ENCODE measurements at places on chromosomes 13 and 19. TPM values are rescaled to one million over a fixed set of nuclear protein-coding genes. Genes with fewer than 3 reads are reported as not detected.

TMEM91 gene
- total RNA-seq, result 8.3 TPM

KRTDAP gene
- total RNA-seq, result not detected

ZNF91 gene
- 48.0 TPM for total RNA-seq

SLC7A1 gene
- 63.5 TPM for total RNA-seq

PCSK4 gene
- total RNA-seq, result 0.52 TPM

GRCh38 chr19:6066661-6067646 lies 43.3 kb downstream of the RFX2 start:
- DNase-seq, result peak; percentile 98

GRCh38 chr19:18173054-18173571 lies 500 bp upstream of the IFI30 start:
- peak; percentile 94 for DNase-seq

DNA sequence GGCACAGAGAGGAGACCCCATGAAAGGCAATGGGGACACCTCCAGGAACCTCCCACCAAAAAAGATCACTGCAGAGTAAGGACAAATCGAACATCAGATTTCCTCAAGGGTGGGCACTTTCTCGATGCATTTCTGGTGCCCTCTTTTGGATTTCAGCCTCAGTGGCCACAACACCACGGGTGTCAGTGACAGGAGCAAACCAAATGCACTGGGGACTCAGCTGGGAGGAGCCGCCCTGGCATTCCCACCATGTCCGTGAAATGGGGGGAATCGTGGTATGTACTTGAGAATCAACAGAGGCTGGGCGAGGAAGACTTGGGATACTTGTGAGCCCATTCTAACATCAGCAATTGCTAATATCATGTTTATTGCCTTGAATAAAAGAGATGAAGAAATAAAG lies 16.3 kb downstream of the FAM187B start:
- DNase-seq, result no peak

DNA sequence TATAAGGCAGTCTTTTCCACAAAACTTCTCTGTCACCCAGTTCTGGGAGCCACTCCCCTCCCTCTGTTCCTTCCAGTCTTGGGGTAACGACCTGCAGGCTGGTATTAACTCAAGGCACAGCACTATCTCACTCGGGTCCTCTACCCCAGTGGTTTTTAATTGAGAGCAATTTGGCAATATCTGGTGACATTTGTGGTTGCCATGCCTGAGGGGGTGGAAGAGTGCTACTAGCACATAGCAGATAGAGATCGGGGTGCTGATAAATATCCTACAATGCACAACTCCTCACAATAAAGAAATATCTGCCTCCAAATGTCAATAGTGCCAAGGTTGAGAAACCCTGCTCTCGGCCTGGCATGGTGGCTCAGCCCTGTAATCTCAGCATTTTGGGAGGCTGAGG lies 117.7 kb upstream of the ABCC4 start:
- no peak for DNase-seq

Measured in posterior vena cava (tissue), 2 donors.